ENCODE measurements at places on chromosomes 2 and 18.
A peak's percentile ranks its signal among the peaks of the same experiment; 100 is the strongest.

GRCh38 chr2:124755386-124755785 lies 730.3 kb downstream of the CNTNAP5 start:
- DNase-seq: no peak

GRCh38 chr2:174286172-174286571 lies 37.8 kb upstream of the OLA1 start:
- no peak for DNase-seq

DNA sequence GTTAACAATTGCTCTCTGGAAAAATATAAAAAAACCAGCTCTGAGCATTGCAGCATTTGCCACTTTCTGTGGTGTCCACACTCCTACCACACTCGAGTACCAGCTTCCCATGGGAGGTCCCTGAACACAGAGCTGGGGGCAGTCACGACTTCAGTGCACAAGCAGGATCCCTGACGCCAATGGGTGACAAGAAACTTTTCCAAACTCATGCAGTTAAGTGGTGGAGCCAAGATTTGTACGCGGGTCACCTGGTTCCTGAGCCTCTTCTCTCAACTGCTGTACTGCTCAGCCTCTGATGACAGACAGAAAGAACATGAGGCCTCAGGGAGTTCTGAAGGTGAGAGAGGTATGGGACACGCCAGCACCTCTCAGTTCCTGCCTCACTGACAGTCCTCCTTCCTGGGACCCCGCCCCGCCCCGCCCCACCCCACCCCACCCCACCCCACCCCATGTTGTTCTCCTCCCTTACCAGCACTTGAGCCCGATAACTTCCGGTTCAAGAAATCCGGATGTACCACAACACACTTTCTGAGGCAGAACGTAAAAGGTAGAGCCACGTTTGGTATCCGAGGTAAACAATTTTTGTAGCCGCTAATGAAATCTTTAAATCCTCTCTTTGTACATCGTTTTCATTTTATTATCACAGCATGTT lies 287.6 kb downstream of the MYCN start:
- DNase-seq: no peak

DNA sequence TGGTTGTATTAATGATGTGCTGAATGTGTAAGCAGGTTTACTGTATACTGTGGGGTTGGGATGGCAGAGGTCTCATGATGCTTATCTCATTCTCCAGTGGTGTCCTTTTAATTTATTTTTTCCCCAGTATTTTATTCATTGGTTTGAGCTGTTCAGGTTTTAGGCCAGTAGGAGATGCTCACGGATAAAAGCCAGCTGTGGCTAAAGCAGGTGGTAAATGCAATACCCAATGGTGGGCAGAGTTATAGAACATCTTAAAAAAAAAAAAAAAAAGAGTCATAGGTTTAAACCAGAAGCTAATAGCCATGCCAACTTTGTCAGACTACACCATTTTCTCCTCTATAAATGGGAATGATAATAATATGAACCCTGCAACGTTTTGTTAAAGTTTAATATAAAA lies 57.8 kb upstream of the NEUROD1 start:
- DNase-seq: no peak

GRCh38 chr2:101763496-101764333 lies 66.2 kb downstream of the MAP4K4 start:
- DNase-seq: no peak

DNA sequence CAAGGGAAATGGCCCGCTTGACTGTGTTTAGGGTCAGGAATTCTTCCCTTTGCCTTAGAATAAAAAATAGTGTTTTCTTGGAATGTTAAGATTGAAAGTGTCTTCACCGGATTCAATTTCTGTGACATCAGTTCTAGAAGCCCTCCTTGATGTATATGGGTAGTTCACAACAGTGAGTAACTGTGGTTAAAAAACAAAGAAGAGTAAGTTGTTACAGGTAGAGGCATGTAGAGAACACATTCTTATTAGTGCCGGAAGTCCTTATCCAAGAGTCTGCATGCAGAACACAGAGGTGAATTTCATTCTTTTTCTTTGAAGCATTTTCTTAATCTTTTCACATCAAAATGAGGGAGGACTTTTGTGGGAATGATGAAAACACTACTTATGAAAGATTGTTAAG lies 105.5 kb downstream of the FMNL2 start:
- DNase-seq: no peak

DNA sequence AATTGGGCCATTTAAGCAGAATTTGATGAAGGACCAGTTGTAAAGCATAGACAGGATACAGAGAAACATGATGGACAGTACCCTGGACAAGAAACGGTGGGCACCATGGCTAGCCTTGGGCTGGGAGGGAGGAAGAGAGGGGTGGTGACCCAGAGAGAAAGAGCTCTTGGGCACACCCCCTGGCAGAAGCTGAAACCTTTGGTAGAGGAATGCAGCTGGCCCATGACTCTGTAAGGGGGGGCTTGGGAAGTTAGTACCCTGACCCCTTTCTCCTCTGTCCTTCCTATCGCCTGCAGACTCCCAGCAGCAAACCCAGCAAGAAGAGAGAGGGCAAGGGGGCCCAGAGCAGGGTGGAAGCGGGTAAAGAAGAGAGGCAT lies 32.6 kb downstream of the MRPL44 start:
- DNase-seq: no peak

DNA sequence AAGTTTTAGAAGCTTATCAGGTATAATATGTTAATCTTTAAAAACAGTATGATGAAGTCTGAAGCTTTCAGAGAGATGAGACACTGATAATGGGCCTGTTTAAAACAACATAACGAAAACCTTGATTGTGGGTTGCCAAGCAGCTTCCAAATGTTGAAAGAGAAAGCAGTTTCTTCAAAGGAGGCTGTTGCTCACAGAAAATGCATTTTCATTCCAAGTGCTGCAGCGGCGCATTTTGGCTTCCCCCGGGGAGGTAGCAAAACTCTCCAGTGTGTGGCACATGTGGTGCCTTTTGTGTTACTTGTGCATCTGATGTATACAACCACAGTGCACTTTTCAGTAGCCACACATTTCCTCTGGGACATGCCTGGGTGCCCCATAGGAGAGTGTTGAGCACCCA lies 66.1 kb downstream of the TMEFF2 start:
- no peak for DNase-seq

DNA sequence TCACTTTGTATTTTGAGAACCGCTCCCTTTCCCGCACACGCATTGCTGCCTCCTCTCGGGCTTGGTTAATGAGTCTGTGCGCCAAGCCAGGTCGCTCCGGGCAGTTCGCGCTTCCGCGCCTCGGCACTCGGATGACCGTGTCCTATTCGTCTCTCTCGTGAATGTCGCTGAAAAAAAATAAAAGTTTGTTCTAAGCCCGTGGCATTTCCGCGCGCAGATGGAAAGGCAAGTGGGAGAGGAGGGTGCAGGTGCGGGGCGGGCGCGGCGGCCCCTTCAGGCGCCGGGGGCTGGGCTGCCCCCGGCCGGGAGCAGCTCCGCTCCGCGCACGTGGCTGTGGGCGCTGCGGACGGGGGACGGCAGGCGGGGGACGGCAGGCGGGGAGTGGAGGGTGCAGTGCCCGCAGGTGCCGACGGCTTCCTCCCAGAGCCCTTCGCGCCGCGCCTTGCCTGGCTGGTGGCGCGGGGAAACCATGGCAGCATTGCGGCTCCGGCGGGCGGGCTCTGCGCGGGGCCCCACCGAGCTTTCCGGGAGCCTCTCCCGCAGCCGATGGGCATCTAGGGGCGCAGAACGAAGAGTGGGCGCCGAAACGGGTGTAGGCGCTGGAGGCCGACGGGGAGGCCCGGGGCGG lies 159.6 kb upstream of the SIX2 start:
- DNase-seq: no peak

GRCh38 chr18:42080340-42080739 lies 125.3 kb downstream of the PIK3C3 start:
- no peak for DNase-seq

DNA sequence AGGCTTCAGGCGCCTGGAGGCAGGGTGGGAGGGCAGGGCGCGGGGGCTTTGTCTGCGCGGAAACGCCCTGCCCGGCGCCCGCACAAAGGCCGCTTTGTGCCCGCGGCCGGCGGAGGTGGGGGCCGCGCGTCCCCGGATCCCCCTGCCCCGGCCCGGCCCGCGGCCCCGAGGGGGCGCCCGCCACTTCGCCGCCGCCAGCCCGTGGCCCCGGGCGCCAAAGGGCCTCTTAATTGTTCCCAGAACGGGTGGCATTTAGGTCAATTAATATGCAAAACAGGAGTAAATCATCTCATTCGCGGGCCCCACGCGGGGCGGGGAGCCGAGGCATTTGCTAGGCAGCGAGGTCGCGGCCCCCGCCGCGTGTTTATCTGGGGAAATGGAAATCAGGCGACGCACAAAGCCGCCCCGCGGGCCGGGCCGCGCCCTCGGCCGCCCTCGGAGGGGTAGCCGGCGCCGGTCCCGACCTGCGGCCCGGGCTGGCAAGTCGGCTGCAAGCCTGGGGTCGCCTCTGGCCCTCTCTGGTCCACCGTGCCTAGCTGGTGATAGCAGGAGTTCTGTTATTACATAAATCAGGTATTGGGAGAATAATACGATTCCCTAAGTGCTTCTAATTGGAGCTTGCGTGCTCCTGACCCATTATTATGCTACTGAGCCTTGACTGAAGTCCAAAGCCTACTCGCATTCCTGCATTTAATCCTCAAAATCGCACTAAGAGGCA lies 148.2 kb upstream of the GLI2 start:
- no peak for DNase-seq

DNA sequence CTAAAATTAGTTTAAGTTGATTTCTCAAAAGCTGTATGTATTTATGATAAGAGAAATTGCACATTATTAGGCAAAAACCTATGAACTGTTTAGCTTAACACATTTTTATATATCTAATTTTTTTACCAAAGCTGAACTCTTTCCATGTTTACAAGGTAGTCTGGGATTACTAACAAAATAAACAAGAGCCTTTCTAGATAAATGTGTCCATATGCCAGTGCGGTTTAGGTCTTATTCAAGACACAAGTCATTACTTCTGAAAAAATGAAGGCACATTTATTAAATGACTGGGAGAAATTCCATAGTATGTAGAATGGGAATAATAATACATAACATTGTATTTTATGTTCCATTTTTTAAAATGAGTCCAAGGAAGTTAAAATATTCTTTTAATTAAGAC lies 82.0 kb downstream of the DPP4 start:
- no peak for DNase-seq

- DNase-seq: no peak
These were observed 132.0 kb downstream of the MEP1B start for GRCh38 chr18:32321826-32322225.

DNA sequence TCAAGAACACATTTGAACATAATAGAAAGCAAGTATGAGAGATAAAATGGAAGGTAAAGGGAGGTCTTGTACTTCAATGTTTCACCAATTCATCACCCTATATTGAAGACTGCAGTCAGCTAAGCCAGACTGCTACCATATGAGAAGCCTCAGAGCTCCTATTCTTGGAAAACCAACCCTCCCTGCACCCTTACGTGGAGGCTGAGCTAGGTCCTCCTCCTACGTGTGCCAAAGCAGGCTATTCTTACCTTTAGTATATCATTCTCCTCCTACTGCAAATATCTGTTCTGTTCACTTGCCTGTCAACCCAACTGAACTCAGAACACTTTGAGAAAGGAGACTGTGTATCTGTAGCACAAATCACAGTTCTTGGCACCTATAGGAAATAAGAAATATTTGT lies 255.8 kb upstream of the HNRNPA3 start:
- DNase-seq: no peak

GRCh38 chr2:216104691-216105090 lies 4.5 kb upstream of the XRCC5 start:
- DNase-seq: no peak

DNA sequence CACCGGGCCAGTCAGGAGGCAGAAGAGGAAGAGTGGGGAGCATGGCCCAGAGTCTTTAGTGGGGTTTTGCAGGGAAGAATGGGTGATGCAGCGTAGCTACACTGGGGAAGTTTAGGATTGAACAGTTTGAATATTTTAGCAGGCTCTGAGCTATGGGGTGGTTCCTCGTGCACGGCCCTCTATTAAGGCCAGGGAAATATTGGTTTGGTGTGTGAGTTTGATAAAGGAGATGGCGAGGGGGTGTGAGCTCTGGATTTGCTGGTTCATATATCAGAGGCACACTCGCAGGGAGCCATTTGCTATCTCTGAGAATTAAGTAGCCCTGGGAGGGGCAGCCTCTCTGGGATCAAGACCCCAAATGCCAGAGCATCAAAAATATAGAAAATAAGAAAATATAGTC lies 50.1 kb downstream of the BOLA3 start:
- no peak for DNase-seq

DNA sequence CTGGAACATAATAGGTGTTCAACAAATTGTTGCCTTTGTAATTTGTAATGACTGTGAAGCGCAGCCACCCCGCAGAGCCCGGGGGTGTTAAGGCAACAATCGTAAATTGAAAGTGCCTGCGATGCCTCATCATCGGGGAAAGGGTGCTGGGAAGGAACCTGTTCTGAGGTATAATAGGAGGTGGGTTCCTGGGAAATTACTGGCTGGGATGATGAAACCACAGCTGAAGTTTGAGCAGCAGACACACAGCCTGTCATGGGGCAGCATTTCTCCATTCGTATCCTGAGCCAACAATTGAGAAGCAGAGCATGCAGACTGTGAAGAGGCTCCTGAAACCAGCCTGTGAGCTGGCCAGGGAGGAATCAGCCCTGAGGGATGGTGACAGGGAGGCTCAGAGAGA lies 404.0 kb upstream of the MYT1L start:
- DNase-seq: no peak

GRCh38 chr2:181464966-181465365 lies 7.8 kb downstream of the ITGA4 start:
- DNase-seq: no peak

- peak; percentile 27 for DNase-seq
These were observed 36.4 kb upstream of the SLC1A4 start for GRCh38 chr2:64952511-64953482.

DNA sequence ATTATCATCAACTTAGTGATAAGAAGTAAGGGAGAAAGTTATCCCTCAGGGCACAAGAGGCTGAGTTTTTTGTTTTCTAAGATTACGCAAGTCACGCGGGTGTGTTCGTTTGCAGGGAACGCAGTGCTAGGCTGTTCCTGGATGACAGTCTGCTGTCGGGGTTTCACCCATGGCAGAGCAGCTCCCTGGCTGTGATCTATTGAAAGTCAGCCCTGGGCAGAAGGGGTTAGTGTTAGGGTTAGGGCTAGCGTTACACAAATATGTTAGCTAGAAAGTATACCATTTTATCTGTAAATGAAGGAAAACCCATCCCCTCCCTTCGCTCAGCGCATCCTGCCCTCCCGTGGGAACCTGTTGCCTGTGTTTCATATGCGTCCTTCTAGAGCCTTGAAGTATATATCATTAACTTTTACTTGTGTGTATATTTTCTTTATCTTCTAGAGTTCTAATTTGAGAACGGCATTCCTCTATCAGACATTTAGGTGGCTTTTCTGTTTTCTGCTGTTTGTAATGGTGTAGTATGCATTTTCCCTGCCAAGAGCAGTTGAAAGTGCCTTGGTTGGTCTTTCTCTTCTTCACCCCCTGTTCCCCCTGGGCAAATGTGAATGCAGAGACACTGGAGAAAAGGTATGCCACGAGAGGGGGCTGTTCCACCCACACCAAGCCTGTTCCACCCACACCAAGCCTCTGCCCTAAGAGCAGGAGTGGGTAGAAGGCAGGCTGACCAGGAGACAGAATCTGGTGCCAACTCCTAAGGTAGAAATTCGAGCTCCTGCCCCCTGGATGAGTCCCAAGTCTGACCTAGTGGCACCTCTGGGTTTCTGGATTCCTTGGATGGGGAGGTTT lies 47.0 kb downstream of the ARMC9 start:
- no peak for DNase-seq

Data from fibroblast of skin of left quadriceps (primary cell).